ENCODE measurements at places on chromosomes 2 and 18. TPM values are rescaled to one million over a fixed set of nuclear protein-coding genes. Genes with fewer than 3 reads are reported as not detected.

The KCNJ13 gene
- not detected for total RNA-seq

The RAMP1 gene
- total RNA-seq, result not detected

The MROH2A gene
- total RNA-seq, result 0.32 TPM

The INHA gene
- 0.38 TPM for total RNA-seq
